ENCODE measurements at places on chromosomes 5 and 9.

DNA sequence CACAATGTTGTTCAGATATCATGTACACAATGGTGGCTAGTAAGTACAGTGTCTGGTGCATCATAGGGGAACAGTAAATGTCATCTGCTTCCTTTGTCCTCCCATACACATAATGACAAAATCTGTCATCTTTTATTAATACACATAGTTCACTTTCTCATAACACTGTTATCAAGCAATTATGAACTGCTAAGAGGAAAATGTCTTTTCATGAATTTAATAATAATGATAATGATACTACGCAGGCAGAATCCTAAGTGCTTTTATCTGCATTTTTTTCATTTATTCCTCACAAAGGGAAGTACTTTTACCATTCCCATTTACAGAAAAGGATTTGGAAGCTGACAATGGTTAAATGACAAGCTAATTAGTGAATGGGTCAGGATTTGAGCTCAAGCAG, 35.7 kb downstream of the DPYSL3 start:
- no peak for DNase-seq

DNA sequence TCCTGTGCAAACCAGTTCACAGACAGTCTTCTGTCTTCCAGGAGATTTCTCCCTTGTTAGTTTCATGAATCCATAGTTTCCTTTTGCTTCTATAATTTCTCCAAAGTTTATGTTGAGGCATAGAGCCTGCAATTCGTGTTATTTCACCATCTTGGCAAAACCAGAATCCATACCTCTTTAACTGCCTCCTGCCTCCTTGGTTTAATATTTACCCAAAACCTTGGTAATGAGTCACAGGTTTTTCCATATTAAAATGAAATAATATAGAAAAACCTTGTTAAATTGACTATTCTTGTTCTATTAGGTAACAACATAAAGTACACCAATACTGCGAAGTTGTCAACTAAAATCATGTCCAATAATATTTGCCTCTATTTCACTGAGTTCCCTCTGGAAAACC, 459.7 kb downstream of the HINT1 start:
- DNase-seq: peak; percentile 55

- no peak for DNase-seq
Measured at GRCh38 chr5:109947667-109948066, 257.9 kb downstream of the MAN2A1 start.

DNA sequence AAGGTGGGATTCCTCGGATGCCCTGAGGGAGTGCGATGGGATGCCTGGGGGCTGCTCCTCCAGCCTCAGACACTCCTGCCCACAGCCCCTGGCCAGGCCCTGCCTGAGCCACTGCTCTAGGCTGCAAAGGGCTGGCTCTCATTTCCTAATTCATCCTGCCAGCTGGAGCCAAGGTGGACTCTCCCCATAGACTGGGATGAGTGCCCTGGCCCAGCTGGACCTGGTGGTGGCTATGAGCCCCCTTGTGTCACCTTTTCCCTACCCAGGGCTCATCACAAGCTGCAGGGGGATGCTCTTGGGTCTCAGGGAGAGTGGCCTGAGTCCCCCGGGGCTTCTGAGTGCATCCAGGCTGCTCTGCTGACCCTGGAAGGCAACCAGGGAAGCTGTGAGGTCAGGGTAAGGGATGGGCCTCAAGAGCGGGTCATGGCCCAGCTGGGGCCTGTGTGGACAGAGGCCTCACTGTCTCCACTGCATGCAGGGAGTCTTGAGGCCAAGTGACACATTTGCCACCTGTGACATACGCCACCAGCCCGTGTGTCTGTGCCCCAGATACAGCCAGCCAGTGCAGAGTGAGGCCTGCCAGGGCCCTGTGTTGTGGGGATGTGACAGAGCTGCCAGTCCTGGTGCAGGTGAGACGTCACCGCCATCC, 102.7 kb upstream of the IER5L start:
- no peak for DNase-seq

DNA sequence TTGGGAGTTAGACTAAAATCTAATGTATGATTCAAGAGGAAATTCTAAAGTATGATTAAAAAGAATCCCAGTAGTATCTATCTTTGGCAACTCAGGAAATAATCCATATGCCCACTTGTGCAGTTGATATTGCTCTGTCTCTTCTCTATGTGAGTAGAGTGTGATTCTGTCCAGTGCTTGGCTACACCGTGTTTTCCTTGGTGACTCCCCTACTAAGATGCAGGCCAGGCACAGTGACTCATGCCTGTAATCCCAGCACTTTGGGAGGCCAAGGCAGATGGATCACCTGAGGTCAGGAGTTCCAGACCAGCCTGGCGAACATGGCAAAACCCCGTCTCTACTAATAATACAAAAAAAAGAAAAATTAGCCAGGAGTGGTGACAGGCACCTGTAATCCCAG, 495.4 kb downstream of the MAT2B start:
- DNase-seq: no peak

GRCh38 chr9:128191406-128192046, at the start of gene CIZ1:
Gene CIZ1 (minus strand): TSS chr9:128191572. CDS start chr9:128190857, 715 bp downstream.
- peak; percentile 72 for DNase-seq

- DNase-seq: no peak
Measured at GRCh38 chr5:55441954-55442353, 92.8 kb downstream of the PLPP1 start.

GRCh38 chr9:130343445-130343918, 77.9 kb downstream of the HMCN2 start:
- DNase-seq: no peak

- no peak for DNase-seq
Measured at GRCh38 chr5:166493612-166494011, 1797.8 kb upstream of the WWC1 start.

DNA sequence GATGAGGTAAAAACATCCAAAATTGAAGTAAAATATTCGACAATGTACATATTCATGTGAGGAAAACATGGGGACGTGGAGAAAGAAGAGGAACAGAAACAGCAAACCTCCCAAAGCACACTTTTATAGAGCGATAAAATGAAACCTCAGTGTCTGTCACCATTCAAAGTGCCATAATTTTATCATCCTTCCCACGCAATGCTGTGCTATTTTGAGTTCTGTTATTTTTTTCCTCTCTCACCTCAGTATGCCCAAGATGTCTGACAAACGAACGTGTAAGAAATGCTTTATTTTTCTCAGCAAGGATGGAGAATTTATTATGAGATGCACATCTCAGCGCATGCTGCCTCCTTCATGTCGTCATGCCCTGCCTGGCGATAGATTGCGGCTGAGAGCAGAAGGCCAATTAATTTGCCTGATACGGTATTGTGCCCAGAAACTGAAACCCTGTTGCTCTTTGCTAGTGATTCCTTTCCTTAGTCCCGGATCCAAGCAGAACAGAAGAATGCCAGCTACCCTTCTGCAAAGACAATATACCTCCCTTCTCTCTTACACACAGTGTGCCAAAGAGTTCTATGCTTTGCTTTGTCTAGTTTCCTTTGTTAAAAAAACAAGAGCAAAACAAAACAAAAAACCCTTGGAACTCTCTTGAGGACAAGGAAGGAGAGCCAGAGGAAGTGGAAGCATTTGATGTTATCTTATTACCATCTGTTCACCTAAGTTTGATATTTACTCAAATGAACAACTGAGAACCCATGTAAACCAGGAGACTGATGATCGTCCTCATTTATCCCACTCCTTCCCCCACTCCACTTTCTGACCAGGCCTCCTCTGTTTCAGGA, 192.4 kb downstream of the SEMA6A start:
- no peak for DNase-seq

- no peak for DNase-seq
Measured at GRCh38 chr5:134111741-134112647, 2.5 kb upstream of the TCF7 start.

GRCh38 chr9:135046739-135047350, 40.6 kb upstream of the OLFM1 start:
- DNase-seq: no peak
